ENCODE measurements at places on chromosomes 1 and 21.

DNA sequence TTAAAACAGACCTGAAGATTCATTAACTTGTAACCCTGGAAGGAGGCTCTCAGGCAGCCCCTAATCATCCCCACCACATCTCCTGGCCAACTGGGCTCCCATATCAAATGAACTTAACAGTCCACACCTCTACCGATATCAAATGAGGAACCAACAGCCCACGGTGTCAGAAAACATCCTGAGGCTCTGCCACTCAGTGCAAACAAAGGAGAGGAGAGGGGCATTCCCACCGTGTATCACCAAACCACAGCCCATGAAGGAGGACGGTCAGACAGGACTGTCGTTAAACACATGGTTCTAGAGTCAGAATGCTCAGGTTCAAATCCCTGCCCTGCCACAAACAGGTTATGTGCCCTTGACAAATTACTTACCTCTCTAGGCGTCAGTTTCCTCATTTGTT lies 52.5 kb downstream of the ERI3 start:
- no peak for DNase-seq

GRCh38 chr1:151814971-151815545 lies 9.8 kb upstream of the LINGO4 start:
- no peak for DNase-seq

GRCh38 chr1:32746130-32746529 lies 43.6 kb upstream of the SYNC start:
- DNase-seq, result no peak

DNA sequence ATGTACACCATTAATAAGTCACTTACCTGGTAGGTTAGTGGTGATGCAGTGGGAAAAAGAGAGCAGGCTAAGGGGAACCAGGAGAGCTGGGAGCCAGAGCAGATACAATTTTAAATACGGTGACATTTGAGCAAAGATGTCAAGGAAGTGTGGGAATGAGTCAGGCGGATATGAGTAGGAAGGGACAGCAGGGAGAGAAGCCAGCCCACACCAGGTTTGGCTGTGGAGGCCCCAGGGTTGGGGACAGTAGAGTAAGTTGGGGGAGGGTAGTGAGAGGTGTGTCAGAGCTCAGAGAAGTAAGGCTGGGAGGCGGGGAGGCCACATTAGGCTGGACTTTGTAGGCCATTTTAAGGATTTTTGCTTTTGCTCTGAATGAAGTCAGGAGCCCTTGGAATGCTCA lies 482.0 kb downstream of the DISC1 start:
- DNase-seq, result no peak

DNA sequence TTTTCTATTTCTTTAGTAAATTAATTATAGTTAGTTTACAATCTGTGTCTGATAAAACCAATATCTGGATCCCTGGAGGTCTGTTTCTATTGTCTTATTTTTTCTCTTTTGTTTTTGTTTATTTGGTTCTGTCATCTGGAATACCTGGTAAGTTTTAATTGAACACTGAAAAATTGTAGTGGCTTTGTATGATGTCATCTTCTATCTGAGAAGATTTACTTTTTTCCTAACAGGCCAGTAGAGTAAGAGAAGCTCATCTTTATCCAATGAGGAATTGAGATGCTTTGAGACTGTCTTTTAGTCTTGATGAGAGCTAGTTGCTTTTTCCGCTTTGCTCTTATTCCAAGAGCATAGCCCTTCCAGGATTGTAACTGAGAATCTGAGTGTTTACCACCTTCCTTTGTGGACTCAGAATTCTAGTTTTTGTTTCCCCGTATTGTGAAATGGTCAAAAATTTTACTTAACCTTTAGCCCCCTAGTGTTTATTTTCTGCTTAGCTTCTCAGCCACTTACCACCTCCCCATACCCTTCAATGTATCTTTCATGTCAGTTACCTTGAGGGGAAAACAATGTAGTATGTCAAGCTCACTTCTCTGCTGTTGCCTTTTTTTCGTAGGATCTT lies 25.0 kb downstream of the PTGFRN start:
- DNase-seq, result peak; percentile 60

GRCh38 chr1:59350521-59350920 lies 53.6 kb downstream of the FGGY start:
- DNase-seq, result no peak

All from HAP-1 (cell line).